ENCODE measurements at places on chromosomes 7 and 10. TPM values are rescaled to one million over a fixed set of nuclear protein-coding genes. Genes with fewer than 3 reads are reported as not detected.
A peak's percentile ranks its signal among the peaks of the same experiment; 100 is the strongest.

AKR1C4 gene
- total RNA-seq = not detected

ZNF107 gene
- total RNA-seq = 0.85 TPM

TBX20 gene
- not detected for total RNA-seq

TRIM50 gene
- total RNA-seq = not detected

GRCh38 chr10:12543589-12543988 is 194.2 kb downstream of the CAMK1D start:
- no peak overlapping the region for H3K27ac ChIP-seq
- H3K4me1 ChIP-seq = no peaks in the 10 kb centered on the region
- no peaks in the 10 kb centered on the region for H3K27me3 ChIP-seq
- H3K4me3 ChIP-seq = no peak overlapping the region
- DNase-seq = no peak
- no peaks in the 10 kb centered on the region for H3K36me3 ChIP-seq

DNA sequence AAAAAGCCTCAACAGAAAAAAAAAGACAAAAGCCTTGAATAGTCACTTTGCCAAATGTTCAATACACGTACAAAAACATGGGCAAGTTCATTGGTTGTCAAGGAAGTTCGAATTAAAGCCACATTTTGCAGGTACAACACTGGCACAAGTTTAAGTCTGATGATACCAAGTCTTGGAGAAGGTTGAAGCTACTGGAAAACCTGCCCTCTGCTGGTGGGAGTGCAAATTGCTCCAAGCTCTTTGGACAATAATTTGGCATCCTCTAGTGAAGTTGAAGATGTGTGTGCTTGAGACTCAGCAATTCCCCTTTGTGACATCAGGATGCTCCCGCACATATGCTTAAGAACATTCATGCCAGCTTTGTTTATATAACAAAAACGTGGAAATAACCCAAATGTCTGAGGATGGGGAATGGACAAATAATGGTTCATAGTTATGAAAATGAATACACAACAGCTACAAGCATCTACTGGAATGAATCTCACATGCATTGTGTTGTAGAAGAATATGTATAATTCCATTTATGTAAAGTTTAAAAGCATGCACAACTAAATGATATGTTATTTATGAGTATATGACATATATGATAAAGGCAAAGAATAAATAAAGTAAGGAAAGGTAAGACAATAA is 120.0 kb upstream of the PLPP4 start:
- H3K4me1 ChIP-seq = no peaks in the 10 kb centered on the region
- H3K4me3 ChIP-seq = no peak overlapping the region
- no peaks in the 10 kb centered on the region for H3K27me3 ChIP-seq
- H3K27ac ChIP-seq = no peak overlapping the region
- no peaks in the 10 kb centered on the region for H3K36me3 ChIP-seq

GRCh38 chr10:61786728-61787127 is 114.8 kb upstream of the ARID5B start:
- no peak for DNase-seq
- no peaks in the 10 kb centered on the region for H3K27me3 ChIP-seq
- peaks cover 6% of the 10 kb centered on the region for H3K4me1 ChIP-seq
- no peaks in the 10 kb centered on the region for H3K36me3 ChIP-seq

DNA sequence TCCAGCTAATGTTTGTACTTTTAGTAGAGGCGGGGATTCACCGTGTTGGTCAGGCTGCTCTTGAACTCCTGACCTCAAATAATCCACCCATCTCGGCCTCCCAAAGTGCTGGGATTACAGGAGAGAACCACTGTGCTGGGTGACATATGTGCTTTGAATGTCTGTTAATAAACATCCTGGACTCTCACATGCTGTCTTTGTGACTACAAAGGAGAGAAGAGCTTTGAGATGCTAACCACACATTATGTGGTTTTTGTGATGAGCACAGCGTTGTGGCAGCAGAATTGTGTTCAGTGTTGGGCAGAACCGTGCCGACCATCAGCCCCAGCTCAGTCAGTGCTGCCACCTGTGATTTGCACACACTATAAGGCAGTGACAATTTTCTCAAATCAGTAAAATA is 500.1 kb upstream of the KLF6 start:
- H3K4me3 ChIP-seq = no peak overlapping the region
- H3K27me3 ChIP-seq = no peaks in the 10 kb centered on the region
- peaks cover 46% of the 10 kb centered on the region for H3K4me1 ChIP-seq
- H3K27ac ChIP-seq = peak overlapping the region; percentile 92

DNA sequence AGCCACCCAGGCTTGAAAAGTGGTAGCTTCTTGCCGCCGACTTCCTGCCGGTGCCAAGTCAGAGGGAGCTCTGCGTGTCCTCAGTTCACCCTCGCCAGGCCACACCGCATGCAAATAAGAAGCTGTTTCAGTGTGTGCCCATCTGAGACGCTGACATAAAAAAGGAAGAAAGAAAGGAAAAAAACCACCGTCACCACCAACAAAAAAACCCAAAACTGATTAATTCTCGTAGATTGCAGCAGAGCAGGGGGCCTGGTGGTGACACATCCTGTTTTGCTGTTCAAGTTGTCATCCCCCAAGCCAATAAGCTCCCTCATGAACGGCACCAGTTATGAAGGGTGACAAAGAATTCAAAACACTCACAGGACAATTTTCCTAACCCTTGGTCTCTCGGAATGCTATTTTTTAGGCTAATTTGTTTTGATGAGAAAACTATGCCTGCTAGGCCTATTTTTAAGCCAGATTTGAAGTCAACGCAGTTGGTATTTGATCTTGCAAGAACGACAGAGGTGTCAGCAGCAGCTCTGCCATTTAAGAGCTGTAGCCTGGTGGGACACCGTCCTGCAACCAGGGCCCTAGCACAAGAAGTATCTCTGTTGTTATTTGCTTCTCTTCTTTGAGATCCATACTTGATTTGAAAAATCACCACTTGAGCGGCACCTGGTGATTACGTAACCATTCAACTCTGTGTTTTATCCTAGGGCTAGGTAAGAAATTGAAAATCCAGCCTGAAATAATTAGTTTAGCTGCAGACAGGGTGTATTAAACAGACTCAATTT is 145.6 kb downstream of the PFKFB3 start:
- no peaks in the 10 kb centered on the region for H3K27me3 ChIP-seq
- DNase-seq = peak; percentile 74
- no peaks in the 10 kb centered on the region for H3K36me3 ChIP-seq
- H3K4me1 ChIP-seq = peaks cover 18% of the 10 kb centered on the region
- no peak overlapping the region for H3K4me3 ChIP-seq

DNA sequence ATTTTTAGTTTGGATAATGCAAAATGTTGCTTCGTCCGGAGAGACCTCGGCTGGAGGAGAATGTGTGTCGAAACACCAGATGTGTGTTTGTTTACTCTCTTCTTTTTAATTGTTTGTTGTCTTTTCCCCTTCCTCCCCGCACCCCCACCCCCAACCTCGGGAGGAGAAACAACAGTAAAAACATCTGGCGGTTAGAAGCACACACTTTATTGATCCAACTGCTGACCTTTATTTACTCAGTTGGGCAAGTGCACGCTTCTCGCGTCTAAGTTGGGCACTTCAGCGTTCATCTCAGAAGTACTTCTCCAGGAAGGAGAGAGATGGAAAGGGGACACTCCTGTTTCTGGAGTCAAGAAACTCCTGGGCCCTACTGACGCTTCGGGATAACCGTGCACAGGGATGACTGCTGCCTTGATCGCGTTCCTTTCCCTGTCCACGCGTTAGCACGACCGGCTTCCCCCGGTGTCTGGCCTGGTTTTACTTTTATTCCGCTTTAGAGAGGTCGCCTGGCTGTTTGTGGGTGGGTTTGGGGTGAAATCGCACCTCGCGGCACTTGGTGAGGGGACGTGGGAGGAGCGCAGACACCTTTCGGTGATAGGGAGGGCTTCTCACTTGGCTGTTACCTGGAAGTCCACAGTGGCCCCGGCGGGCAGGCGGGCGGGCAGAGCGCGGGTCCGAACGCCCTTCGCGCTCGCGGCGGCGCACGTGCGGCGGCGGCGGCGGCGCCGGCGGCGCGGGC is 168.3 kb upstream of the PPP1R3A start:
- H3K4me1 ChIP-seq = no peaks in the 10 kb centered on the region
- H3K27ac ChIP-seq = peak overlapping the region; percentile 91
- H3K36me3 ChIP-seq = no peaks in the 10 kb centered on the region
- H3K4me3 ChIP-seq = peak overlapping the region; percentile 89
- no peaks in the 10 kb centered on the region for H3K27me3 ChIP-seq

GRCh38 chr10:133328358-133329343 is 8.0 kb downstream of the CALY start:
- H3K36me3 ChIP-seq = no peaks in the 10 kb centered on the region
- peaks cover 11% of the 10 kb centered on the region for H3K4me1 ChIP-seq
- no peak for DNase-seq
- no peak overlapping the region for H3K27ac ChIP-seq
- no peak overlapping the region for H3K4me3 ChIP-seq
- peaks cover 19% of the 10 kb centered on the region for H3K27me3 ChIP-seq

Measured in ascending aorta (tissue), 2 donors.